CMK (cell line): ENCODE measurements at places on chromosomes 3 and 15.
A peak's percentile ranks its signal among the peaks of the same experiment; 100 is the strongest.

GRCh38 chr3:5430701-5431100 lies 243.2 kb downstream of the EDEM1 start:
- no peak for DNase-seq

DNA sequence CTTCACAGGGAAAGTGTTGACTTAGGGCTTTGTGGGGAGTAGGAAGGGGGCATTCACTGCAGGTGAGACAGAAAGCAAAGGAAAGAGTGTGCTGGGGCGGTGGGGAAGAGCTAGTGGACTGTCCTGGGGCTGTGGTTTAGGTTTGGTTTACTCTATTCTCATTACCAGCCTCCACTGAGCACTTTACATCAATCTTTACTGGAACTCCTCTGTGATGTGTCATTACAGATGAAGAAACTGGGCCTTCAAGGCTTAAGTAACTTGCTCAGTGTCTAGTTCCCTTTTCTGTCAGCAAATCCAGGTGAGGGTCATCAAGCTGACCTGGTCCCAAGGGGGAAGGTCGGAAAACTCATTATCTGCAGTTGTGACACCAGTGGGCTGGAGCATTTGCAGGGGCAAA lies 120.2 kb upstream of the PFN2 start:
- no peak for DNase-seq

GRCh38 chr15:90058775-90059174 lies 43.5 kb downstream of the IDH2 start:
- DNase-seq, result no peak

DNA sequence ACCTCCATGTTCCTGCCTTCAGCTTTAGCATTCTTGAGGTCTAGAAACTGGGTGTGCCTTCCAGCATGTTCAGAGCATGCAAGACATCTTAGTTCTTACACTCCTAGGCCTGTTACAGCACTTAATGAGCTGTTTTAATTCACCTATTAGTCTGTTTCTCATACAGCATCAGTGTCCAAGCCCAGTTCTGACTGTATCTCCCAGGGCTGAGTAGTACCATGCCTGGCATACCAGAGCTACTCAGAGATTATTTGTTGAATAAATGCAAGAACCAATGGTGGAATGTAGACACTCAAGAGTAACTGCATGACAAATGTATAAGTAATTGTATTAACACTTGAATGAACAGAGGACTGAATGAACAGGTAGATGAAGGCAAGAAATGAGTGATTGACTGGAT lies 61.8 kb upstream of the SCN5A start:
- no peak for DNase-seq

- no peak for DNase-seq
These were observed 348 bp upstream of the DPP8 start for GRCh38 chr15:65517866-65518207.

DNA sequence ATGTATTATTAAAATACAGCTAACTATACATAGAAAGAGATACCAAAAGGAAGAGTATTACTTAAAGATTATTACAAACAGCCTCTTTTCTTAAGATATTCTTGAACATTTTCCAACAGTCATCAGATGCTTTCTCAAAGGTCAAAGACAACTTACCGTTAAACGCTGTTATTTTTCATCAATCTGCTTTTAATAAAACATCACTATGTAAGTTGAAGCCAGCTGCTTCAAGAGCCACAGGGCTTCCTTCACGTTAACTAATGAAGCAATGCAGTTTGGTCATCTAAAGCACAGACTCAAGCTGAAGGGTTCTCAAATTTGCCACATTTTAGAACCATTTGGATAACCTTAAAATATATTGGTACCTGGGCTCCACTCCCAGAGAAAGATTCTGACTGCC lies 578.8 kb downstream of the ROBO2 start:
- DNase-seq, result no peak

GRCh38 chr15:46146915-46147314 lies 512.1 kb downstream of the SQOR start:
- DNase-seq, result no peak

- DNase-seq, result no peak
These were observed 31.4 kb downstream of the FSD2 start for GRCh38 chr15:82774496-82774895.

DNA sequence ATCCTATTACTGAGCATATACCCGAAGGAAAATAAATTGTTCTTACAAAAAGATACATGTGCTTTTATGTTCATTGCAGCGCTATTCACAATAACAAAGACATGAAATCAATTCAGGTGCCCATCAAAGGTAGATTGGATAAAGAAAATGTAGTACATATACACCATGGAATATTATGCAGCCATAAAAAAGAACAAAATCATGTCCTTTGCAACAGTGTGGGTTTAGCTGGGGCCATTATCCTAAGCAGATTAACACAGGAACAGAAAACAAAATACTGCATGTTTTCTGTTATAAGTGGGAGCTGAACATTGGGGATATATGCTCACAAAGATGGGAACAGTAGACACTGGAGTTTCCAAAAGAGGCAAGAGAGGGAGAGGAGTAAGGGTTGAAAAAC lies 42.5 kb downstream of the SGO1 start:
- DNase-seq, result no peak

- DNase-seq, result no peak
These were observed 36.9 kb downstream of the LRIG1 start for GRCh38 chr3:66463730-66464511.

DNA sequence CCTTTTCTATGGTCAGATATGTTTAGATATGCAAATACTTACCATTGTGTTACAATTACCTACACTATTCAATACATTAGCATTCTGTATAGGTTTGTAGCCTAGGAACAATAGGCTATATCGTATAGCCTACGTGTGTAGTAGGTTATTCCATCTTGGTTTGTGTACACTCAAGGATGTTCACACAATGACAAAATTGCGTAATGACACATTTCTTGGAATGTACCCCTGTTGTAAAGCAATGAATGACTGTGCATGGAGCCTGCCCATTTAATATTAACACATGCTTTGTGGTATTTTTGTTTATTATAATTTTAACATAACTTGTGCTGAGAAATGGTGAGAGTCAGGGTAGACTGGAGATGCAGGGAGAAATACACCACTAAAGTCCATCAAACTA lies 154.9 kb downstream of the LEKR1 start:
- no peak for DNase-seq

DNA sequence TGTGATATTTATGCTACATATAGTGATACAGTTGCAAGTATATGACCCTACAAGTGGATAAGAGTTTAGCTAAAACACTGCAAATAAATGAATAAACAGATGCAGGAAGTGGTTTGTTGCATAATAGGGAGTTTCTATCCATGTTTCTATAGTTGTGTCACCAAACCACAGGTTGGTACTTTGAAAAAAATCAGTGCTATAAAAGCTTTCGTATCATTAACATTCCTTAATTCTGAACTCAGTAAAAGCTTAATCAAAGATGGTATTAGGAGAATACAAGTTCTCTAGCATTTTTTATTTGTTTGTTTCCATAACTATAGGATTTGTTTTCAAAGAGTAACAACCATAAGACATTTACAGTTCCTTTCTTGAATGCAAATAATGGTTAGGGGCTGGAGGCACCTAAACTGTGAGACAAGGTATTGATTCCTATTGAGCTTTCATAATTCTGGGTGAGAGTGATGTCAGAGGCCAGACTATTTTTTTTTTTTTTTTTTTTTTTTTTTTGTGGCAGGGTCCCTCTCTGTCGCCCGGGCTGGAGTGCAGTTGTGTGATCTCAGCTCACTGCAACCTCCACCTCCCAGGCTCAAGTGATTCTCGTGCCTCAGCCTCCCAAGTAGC lies 29.6 kb downstream of the CPOX start:
- DNase-seq, result no peak

- DNase-seq, result no peak
These were observed 11.3 kb downstream of the QTRT2 start for GRCh38 chr3:114067804-114068203.

DNA sequence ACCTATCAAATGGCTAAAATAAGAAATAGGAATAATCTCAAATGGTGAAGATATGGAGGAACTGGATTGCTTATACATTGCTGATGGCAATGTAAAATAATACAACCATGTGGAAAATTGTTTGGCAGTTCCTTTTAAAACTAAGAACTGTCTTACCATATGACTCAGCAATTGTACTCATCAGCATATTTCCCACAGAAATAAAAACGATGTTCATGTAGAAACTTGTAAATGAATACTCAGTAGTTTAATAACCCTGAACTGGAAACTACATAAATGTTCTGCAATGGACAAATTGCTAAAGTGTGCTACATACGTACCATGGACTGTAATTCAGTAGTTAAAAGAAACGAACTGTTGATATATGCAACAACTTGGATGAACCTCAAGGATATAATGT lies 253.9 kb upstream of the RBMS3 start:
- no peak for DNase-seq

- DNase-seq, result peak; percentile 30
These were observed 225.6 kb upstream of the ROPN1 start for GRCh38 chr3:124217542-124217941.

- DNase-seq, result no peak
These were observed 4.4 kb downstream of the CYP19A1 start for GRCh38 chr15:51334011-51334451.

DNA sequence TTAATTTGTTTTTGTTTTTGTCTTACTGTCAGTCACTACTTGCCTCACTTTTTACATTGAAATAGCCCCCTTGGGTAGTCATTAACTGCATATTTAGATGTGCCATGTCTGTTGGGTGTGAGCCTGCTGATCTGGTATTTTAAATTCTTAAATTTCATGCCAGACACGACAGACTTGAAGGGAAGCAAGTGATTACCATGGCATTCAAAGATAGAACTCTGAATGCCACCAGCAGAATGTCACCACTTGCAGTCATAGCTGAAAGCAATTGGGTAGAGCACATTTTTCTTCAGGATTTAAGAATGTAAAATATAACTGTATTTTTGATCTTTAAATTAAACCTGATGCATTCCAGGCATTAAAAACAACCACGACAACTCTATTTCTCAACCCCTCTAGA lies 396.5 kb upstream of the ATP10A start:
- DNase-seq, result no peak

DNA sequence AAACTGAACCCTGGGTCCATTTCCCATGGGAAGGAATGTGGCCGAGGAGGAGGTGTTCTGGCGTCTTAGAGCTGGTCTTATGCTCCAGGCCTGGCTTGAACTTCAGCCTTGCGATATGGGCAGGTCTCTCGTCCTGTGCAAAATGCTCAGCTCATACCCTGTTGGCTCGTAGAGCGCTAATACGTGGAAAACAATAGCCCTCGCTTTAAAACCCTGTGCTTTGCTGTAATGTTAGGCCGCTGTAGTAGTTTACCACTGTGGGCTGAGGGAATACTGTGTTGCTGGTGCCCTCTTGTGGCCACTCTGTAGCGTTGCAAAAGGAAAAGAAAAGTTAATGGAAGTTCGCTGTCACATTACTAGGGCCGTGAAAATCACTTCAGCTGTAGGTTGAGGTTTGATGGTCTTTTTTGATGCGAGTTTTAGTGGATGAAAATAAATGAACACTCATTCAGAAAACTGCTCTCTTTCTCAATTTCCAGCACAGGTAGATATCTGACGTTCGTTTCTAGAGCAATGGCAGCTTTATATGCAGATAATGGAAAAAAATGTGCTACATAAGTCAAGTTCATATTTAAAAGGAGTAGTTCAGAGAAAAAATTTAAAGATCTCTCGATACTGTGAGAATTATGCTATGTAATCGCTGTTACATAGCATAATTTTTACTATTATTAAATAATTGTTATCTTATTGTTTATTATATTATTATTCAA lies 92.9 kb downstream of the MCTP2 start:
- DNase-seq, result peak; percentile 56

GRCh38 chr3:87733671-87734367 lies 325.0 kb downstream of the CGGBP1 start:
- DNase-seq, result no peak

DNA sequence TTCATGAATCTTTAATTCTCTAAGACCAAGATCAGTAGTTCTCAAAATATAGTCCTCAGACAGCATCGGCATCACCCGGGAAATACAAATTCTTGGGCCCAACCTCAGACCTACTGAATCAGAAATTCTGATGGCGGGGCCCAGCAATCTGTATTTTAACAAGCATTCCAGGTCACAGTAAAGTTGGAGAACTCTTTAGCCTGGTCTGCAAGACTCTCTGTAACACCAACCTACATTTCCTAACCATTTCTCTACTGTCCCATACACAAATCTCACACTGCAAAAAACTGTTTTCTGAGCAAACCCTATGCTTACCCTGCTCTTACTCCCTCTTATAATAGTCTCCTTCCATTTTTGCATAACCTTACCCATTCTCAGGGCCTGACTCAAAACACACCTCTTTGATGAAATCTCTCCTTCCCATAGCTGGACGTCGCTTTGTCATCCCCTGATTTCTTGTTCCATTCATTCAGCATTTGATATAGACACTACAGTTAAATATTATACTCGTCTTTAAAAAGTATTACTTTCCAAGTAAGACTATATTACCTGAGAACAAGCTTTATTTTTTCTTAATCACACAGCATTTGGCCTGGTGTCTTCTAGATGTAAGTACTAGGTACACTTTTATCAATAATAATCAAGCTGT lies 83.3 kb upstream of the MYO5C start:
- no peak for DNase-seq
